NCI-H187 treated with DMSO at 0.1 percent for 48 hours (cell line): ENCODE measurements at places on chromosomes 2 and 18.
A peak's percentile ranks its signal among the peaks of the same experiment; 100 is the strongest.

GRCh38 chr2:66170744-66171330 is 264.1 kb upstream of the MEIS1 start:
- peak; percentile 86 for DNase-seq

GRCh38 chr2:201100497-201100896 is 15.5 kb upstream of the CFLAR start:
- DNase-seq, result no peak

- no peak for DNase-seq
These were observed 44.4 kb downstream of the PTPN2 start for GRCh38 chr18:12839526-12840196.

GRCh38 chr2:128197059-128197458 is 106.1 kb downstream of the UGGT1 start:
- no peak for DNase-seq

DNA sequence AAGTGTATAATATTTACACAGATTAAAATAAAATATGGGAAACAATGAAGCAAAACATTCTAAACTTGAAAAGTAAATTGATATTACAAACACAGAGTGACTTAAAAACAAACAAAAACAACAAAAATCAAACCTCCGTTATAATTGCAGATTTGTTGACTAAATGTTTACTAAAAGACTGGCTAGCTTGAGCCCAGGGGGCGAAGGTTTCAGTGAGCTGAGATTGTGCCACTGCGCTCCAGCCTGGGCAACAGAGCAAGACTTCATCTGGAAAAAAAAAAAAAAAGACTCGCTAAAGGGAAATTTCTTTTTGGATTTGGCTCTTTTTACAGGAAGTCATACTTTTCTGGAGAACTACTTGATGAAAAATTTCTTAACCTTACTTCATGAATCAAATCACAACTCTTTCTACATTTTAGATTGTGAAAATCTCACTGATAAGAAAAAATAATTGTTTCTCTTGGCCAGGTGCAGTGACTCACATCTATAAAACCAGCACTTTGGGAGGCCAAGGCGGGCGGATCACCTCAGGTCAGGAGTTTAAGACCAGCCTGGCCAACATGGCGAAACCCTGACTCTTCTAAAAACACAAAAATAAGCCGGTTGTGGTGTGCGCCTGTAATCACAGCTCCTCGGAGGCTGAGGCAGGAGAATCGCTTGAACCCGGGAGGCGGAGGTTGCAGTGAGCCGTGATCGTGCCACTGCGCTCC is 9.7 kb downstream of the TFPI start:
- no peak for DNase-seq

DNA sequence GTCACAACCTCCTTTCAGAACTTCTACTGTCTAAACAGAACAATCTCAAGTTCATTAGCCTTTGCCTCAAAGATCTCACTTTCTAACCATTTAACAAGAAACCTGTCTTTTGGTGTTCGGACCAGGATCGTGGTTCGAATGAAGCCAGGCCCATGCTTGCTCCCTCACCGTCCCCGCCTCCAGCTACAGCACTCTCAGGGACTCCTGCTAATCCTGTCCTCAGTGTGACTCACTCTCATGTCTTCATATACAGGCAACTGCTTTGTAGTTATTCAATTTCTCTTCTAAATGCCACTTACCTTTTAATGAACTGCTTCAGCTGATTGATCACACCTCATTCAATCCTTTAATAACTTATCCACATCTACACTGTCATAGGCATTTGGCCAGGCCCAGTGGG is 15.8 kb downstream of the SERTAD2 start:
- no peak for DNase-seq

GRCh38 chr2:8329660-8330622 is 351.9 kb upstream of the ID2 start:
- no peak for DNase-seq

GRCh38 chr18:11741505-11742145 is 52.6 kb downstream of the GNAL start:
- DNase-seq, result no peak

GRCh38 chr2:125456693-125457363 is 1199.1 kb upstream of the GYPC start:
- DNase-seq, result no peak

GRCh38 chr18:74225193-74225840 is 66.4 kb downstream of the CYB5A start:
- no peak for DNase-seq
